GM12878 (cell line): ENCODE measurements at places on chromosomes 16 and 17. TPM values are rescaled to one million over a fixed set of nuclear protein-coding genes. Genes with fewer than 3 reads are reported as not detected.

DNA sequence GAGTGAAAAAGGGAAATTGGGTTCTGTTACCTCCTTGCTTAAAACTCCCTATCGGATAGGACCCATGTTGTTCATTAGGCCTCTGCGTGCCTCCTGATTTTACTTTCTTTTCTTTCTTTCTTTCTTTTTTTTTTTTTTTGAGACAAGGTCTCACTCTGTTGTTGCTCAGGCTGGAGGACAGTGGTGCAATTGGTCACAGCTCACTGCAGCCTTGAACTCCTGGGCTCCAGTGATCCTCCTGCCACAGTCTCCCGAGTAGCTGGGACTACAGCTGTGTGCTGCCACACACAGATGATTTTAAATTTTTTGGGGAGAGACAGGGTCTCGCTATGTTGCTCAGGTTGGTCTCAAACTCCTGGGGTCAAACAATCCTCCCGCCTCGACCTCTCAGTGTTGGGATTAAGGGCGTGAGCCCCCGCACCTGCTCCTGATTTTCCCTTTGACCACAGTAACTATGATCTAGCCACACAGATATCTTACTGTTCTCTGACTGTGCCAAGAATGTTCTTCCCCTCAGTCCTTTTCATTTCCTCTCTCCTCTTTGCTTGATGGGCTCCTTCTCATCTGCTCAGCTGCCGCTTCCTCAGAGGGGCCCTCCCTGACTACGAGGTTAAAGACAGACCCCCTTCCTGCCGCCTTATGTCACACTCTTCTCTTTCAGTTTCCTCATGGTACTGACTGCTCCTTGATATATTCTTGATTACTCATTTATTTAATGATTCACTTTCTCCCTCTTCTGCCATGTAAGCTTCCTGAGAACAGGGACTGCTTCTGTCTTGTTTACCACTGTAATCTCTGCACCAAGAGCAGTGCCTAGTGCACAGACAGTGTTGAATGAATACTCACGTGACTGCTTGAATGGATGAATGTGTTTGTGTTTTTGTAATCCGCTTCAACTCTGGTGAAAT is 44.3 kb downstream of the LCMT1 start:
- no peak for DNase-seq

DNA sequence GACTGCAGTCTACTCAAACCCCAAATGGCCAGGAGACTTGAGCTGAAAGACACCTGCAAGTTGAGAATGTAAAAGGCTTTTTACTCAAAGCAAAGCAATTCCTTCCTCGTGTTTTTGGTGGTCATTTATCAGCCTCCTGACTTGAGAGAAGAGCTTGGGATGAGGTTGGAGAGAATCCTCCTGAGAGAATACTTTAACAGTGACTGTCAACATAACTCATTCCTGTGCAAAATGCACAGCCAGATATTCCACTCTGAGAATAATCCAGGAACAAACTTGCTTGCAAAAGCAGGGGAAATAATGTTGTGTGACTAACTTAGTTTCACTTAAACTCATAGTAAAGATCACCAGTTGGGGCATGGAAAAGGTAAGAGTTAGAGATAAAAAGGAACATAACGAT is 53.4 kb downstream of the SNTB2 start:
- DNase-seq, result no peak

DNA sequence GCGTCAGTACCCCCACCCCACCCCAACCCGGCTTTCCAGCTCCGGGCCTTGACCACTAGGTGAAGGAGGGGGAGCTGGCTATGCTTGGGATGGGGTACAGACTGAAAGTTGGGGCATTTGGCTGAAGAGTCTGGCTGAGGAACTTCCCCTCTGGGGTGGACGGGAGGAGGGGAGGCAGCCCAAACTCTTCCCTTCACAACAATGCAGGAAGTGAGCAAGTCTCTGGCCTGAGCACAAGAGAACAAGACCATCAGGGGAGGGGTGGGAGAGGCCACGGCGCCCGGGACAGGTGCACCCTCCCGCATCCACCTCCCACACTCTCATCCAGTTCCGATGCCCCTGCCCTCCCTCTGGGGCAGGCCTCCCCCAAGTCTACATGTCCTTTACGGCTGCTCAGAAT is 5.6 kb downstream of the USH1G start:
- DNase-seq, result no peak

- no peak for DNase-seq
Measured at GRCh38 chr17:48021934-48022333, 15.7 kb downstream of the COPZ2 start.

DNA sequence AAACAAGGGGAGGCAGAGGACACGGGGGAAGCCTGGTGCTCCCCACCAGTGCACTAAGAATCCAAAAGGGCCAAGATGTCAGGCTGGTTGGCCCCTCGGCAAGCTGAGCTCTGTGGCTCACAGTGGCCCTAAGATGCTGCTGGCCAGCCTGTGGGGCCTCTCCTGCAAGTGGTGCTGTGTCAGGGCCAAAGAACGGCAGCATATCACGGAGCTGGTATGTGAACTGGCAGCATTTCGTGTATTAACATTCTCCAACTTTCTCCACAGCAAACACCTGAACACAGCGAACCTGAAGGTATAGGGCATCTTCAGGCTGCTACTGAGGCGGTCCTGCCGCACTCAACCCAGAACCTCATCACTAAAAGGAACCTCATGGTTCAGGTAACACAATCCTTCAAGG is 34.8 kb downstream of the VAC14 start:
- no peak for DNase-seq

DNA sequence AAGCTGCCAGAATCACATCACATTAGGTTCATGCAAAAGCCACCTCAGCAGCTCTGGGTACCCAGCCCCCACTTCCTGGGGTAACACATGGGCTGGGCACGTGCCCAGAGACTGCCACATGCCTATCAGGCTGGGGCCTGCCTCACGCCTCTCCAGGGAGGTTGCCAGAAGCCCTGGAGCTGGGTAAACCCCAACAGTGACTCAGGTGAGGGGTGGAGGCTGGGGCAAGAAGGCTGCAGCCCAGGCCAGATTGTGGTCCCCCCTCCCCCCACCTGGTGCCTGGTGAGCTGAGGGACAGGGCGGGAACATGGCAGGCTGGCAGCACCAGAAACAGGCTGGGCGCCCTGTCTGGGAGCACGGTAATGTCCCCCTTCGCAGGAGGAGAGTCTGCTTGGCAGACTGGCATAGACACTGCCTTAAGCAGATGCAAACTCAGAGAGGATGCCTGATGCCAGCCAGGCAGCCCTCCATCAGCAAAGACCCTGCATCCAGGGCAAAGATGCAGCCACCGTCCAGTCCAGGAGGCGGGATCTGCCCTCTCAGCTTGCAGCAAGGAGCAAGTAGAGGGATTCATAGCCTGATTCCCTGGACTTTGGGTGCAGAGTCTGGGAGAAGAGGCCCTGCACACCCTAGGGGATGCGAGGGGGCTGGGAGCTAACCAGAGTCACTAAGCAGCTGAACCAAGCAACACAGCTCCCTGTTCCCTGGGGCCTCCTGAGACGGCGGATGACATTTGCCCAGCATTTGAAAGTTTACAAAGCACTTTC is 28.8 kb downstream of the NGFR start:
- no peak for DNase-seq

DNA sequence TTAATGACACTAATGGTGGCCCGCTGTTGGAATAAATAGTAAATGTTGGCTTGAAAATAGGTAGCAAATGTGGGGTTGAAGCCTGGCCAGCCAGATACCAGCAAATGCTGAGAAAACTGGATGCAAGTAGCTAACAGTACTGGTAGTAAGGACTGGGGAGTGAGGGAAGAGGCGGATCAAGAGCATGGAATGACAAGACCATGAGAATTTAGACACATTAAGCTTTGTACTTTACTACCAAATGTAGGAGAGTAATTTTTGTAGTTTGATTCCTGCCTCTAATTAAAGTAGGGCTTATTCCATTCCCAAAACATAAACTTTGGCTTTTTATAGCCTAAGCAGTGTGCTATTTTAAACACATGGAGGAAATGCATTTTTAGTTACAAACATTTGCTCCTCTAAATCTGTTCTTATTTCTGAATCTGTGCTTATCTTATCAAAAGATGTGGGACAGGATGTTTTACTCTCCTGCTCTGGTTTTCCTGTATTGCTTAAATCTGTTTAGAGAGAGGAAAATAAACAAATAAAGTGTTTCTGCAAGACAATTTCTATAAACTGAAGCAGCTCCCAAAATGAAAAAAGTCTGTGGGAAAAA is 44.1 kb downstream of the CFDP1 start:
- no peak for DNase-seq

DNA sequence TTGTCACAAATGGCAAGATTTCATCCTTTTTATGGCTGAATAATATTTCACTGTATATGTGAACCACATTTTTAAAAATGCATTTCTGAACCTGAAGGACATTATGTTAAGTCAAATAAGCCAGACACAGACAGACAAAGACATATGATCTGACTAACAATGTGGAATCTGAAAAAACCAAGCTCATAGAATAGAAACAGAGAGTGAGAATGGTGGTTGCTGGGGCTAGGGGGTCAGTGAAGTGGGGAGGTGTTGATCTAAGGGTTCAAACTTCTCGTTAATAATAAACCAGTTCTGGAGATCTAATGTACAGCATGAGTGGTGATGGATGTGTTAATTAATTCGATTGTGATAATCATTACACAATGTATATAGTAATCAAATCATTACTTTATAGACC is 475.1 kb downstream of the WWOX start:
- no peak for DNase-seq

DNA sequence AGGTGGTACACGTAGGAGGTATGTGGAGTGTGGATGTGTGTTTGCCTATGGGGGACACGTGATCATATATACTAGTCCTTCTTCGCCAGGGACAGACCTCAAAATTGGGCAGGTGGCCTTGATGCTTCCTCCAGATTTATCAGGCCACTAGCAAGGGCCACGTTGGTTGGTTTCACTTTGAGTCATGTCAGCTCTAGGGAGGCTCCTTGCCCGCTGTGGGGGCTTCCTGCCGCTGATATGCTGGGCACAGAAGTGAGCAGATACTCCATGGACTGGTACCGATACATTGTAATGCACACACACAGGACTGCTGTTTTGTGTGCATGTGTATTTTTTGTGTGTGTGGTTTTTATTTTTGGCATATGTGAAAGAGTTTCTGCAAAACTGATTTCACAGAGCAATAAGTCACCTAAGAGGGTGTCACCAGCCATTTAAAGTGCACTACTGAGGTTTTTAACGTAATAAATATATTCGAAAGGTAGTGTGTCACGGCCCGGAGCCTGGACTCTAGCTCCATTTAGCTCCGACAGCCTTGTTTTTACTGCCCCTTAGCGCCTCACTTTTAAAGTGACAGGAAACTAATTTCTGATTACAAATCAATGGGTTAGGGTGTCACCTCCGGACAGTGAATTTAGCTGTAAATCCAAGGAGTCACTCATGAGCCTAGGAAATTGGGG is 605.5 kb upstream of the SALL1 start:
- DNase-seq, result no peak

DNA sequence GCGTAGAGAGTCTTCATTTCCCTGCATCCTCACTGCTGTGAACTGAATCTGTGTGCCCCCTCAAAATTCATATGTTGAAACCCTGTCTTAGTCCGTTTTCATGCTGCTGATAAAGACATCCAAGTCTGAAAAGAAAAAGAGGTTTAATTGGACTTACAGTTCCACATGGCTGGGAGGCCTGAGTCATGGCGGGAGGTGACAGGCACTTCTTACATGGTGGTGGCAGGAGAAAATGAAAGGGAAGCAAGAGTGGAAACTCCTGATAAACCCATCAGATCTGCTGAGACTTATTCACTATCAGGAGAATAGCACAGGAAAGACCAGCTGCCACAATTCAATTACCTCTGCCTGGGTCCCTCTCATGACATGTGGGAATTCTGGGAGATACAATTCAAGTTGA is 3.1 kb upstream of the CCDC42 start:
- DNase-seq, result no peak

GRCh38 chr17:43051969-43052368 is 26.9 kb downstream of the RND2 start:
- no peak for DNase-seq

DNA sequence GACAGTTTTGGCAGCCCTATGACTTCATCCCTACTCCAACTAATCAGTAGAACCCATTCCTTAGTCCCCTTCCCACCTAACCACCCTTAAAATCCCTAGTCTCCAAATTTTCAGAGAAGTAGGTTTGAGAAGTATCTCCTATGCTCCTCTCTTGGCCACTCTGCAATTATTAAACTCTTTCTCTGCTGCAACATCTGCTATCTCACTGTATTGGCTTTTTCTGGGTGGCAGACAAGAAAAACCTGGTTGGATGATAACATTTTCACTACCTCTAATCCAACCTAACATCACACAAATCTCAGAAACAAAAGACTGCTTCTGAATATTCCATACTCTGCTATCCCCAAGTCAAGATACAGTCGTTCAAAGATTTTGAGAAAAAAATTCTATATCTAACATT is 542.4 kb upstream of the SOX9 start:
- DNase-seq, result no peak

Gene BCL6B
- 0.56 and 0.85 TPM in 2 replicates for total RNA-seq

Gene NATD1
- 0.33 and 0.35 TPM in 2 replicates for total RNA-seq

Gene OTOA
- 0.51 and 0.82 TPM in 2 replicates for total RNA-seq

Gene CETP
- total RNA-seq, result 0.77 and 1.4 TPM in 2 replicates

Gene SSTR5
- not detected in 2 replicates for total RNA-seq
